Osteoblast (primary cell): ENCODE measurements at places on chromosomes 6 and 20. TPM values are rescaled to one million over a fixed set of nuclear protein-coding genes. Genes with fewer than 3 reads are reported as not detected.

- peaks cover 2% of the 10 kb centered on the region for H3K36me3 ChIP-seq
- no peak for DNase-seq
- H3K4me1 ChIP-seq: peaks cover 20% of the 10 kb centered on the region
- H3K4me3 ChIP-seq: no peak overlapping the region
Observed at GRCh38 chr20:58637466-58638213, 13.4 kb upstream of the STX16 start.

DNA sequence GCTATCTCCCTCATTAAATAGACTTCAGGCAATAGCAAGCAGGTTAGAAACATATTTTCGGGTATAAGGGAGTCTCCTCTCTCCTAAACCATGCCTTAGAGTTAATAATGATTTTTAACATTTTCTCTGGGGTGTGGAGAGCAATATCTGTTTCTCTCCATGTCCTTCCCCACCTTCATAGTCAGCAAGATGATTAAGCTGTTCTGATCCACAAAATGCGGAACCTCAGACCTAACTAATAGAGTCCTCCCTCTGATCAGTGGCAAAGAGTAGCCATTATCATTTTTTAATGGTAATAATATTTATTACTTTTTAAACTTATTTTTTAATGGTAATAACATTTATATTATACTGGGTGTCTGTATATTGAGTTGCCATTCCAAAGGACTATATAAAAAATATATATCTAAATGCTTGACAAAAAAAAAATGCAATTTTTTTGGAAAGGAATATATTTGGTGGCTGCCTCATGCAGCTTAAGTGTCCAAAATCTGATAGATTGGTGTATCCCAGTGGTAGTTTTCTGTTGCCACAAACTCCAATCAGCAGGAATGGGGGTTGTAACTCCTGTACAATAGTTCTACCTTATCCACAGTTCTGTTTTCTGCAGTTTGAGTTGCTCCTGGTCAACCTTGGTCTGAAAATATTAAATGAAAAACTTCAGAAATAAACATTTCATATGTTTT, 14.0 kb upstream of the BTN3A2 start:
- no peak overlapping the region for H3K4me3 ChIP-seq
- H3K4me1 ChIP-seq: peaks cover 19% of the 10 kb centered on the region
- no peaks in the 10 kb centered on the region for H3K27me3 ChIP-seq
- no peaks in the 10 kb centered on the region for H3K36me3 ChIP-seq
- DNase-seq: no peak
- peak overlapping the region; percentile 80 for H3K27ac ChIP-seq

DNA sequence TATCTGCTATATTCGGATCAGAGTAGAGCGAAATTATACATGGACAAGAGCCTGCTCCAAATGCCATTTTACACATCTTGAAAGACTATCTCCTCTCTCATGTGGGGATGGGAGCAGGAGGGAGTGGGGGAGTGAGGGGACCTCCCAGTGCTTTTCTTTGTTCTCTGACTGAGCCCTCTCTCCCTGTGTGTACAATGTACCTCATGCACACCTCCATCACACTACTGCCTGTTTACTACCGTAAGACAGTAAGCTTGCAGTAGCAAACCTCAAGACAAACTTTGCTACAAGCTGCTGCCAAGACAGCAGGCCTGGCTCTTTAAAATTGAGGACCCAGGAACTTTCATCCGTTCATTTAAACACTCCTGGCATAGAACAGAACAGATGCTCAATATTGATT, 7.2 kb downstream of the NHSL1 start:
- H3K27me3 ChIP-seq: no peaks in the 10 kb centered on the region
- no peak for DNase-seq
- H3K4me3 ChIP-seq: no peak overlapping the region
- no peaks in the 10 kb centered on the region for H3K4me1 ChIP-seq

- DNase-seq: no peak
- no peak overlapping the region for H3K4me3 ChIP-seq
- no peak overlapping the region for H3K27ac ChIP-seq
- no peaks in the 10 kb centered on the region for H3K36me3 ChIP-seq
Observed at GRCh38 chr6:124530926-124531325, 431.3 kb upstream of the RNF217 start.

DNA sequence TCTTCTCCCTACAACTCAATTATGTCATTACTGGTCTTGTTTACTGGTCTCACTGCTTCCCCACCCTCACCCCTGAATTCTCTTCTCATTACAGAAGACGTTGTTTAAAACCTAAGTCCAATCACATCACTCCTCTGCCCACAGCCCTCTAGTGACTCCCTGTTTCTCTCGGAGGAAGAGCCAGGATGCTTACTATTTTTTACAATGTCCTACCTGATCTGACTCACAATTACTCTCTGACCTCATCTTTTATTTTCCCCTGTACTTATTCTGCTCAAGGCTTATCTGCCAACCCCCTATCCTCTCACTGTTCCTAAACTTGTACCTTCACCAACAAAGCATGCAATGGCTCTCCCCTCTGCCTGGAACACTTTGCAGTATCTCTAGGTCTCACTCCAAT, 400.4 kb upstream of the PTCHD4 start:
- no peak for DNase-seq
- no peak overlapping the region for H3K4me3 ChIP-seq
- H3K4me1 ChIP-seq: no peaks in the 10 kb centered on the region
- no peaks in the 10 kb centered on the region for H3K36me3 ChIP-seq
- no peak overlapping the region for H3K27ac ChIP-seq

DNA sequence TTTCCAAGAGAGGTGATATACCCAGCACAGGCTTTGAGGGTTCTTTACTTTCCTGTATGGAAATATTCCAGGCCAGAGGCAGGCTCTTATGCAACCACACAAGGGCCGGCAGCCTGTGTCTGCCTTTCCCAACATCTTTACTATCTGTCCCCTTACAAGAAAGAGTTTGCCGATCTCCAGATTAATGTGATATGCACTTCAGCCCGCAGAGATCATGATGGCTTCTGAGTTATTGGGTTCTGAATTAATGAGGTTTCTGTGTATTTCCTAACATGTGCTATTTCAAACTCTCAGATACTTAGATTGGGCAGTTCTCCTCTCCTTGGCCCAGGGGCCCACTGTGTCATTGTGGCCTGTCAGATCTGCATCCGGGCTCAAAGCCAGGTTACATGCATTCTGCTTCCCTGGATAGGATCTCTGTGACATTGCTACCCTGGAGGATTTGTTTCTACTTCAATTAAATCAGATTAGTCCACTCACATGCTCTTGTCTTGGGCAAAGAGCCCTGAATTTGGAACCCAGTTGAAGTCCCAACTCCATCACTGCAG, 56.6 kb downstream of the TGM2 start:
- no peaks in the 10 kb centered on the region for H3K36me3 ChIP-seq
- no peak overlapping the region for H3K4me3 ChIP-seq
- H3K27me3 ChIP-seq: no peaks in the 10 kb centered on the region
- DNase-seq: no peak

GRCh38 chr6:135440087-135440792, 57.3 kb downstream of the AHI1 start:
- peak overlapping the region; percentile 61 for H3K4me3 ChIP-seq
- peaks cover 13% of the 10 kb centered on the region for H3K4me1 ChIP-seq
- H3K36me3 ChIP-seq: peaks cover 28% of the 10 kb centered on the region
- peak overlapping the region; percentile 68 for H3K27ac ChIP-seq

The ARHGAP18 gene
- total RNA-seq: 16.8 and 21.0 TPM in 2 replicates

GRCh38 chr6:33189625-33190448, 2.4 kb downstream of the COL11A2 start:
- no peak overlapping the region for H3K4me3 ChIP-seq
- no peak overlapping the region for H3K27ac ChIP-seq
- no peak for DNase-seq
- H3K4me1 ChIP-seq: no peaks in the 10 kb centered on the region
- H3K36me3 ChIP-seq: peaks cover 9% of the 10 kb centered on the region

GRCh38 chr6:5405976-5406375, 144.7 kb downstream of the FARS2 start:
- H3K4me3 ChIP-seq: no peak overlapping the region
- no peaks in the 10 kb centered on the region for H3K27me3 ChIP-seq
- no peaks in the 10 kb centered on the region for H3K4me1 ChIP-seq
- no peak overlapping the region for H3K27ac ChIP-seq
- H3K36me3 ChIP-seq: no peaks in the 10 kb centered on the region

GRCh38 chr20:61510778-61511330, 258.8 kb downstream of the CDH4 start:
- H3K27me3 ChIP-seq: no peaks in the 10 kb centered on the region
- no peak overlapping the region for H3K4me3 ChIP-seq
- H3K27ac ChIP-seq: no peak overlapping the region
- H3K36me3 ChIP-seq: no peaks in the 10 kb centered on the region

The TNFRSF6B gene
- 2.1 and 2.9 TPM in 2 replicates for total RNA-seq

The BCLAF1 gene
- 124 and 128 TPM in 2 replicates for total RNA-seq

The KIF16B gene
- 9.0 and 12.1 TPM in 2 replicates for total RNA-seq

DNA sequence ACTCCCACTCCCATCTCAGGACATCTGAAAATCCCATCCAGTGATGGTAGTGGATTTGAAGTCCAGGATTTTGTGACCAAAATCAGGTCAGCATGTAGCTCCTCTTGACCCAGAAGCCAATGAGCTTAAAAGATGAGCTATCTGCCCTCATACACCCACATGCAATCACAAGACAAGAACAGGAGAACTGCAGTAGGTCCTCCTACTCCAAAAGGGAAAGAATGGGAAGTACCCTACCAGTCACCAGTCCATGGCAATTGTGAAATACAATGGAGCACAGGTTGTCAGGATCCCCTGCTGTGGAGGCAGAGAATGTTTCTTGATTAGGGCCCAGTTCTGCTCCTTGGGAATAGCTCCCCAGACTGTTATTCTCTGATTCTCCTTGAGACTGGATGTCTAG, 347.3 kb upstream of the CNR1 start:
- H3K4me1 ChIP-seq: no peaks in the 10 kb centered on the region
- no peaks in the 10 kb centered on the region for H3K27me3 ChIP-seq
- H3K27ac ChIP-seq: no peak overlapping the region
- DNase-seq: no peak

The RGS17 gene
- total RNA-seq: 1.4 and 1.8 TPM in 2 replicates

DNA sequence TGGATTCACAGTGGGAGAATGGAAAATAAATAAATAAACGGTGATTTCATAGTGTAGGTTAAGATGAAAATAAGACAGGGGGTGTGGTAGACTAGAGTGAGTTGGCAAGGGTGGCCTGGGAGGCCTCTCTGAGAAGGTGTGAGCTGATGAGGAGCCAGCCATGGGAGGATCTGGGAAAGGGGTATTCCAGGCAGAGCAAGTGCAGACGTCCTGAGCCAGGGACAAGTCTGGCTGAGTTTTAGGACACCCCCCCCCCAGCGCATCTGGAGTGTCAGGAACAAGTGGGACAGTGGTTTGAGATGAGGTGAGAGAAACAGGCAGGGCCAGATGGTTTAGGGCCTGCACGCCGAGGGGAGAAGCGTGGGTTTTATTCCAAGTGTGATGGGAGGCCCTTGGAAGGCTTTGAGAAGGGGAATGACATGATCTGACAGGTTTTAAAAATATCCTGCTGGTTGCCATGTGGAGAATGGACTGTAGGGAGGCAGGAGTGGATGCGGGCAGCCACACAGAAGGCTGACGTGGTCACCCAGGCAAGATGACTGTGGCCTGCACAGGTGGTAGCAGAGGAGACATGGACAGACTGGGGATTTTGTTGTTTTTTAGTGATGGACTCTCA, 21.1 kb upstream of the CCM2L start:
- no peak overlapping the region for H3K27ac ChIP-seq
- no peak overlapping the region for H3K4me3 ChIP-seq
- H3K36me3 ChIP-seq: no peaks in the 10 kb centered on the region
- no peaks in the 10 kb centered on the region for H3K4me1 ChIP-seq
- peaks cover 7% of the 10 kb centered on the region for H3K27me3 ChIP-seq

GRCh38 chr6:132268209-132268608, 133.1 kb downstream of the MOXD1 start:
- no peaks in the 10 kb centered on the region for H3K4me1 ChIP-seq
- no peak for DNase-seq
- no peaks in the 10 kb centered on the region for H3K27me3 ChIP-seq
- no peak overlapping the region for H3K27ac ChIP-seq
- H3K36me3 ChIP-seq: no peaks in the 10 kb centered on the region
- H3K4me3 ChIP-seq: no peak overlapping the region

GRCh38 chr6:45663251-45664221, 285.8 kb upstream of the SUPT3H start:
- H3K27ac ChIP-seq: no peak overlapping the region
- H3K27me3 ChIP-seq: no peaks in the 10 kb centered on the region
- no peaks in the 10 kb centered on the region for H3K36me3 ChIP-seq

- peak overlapping the region; percentile 87 for H3K4me3 ChIP-seq
- peak; percentile 97 for DNase-seq
- H3K27ac ChIP-seq: peak overlapping the region; percentile 61
- H3K36me3 ChIP-seq: peaks cover 27% of the 10 kb centered on the region
- no peaks in the 10 kb centered on the region for H3K27me3 ChIP-seq
Observed at GRCh38 chr20:62805155-62805710, 598 bp downstream of the OGFR start.

The SLC24A3 gene
- total RNA-seq: 0.29 and 1.1 TPM in 2 replicates

The FAM217A gene
- not detected in 2 replicates for total RNA-seq

The ARMC12 gene
- 0.36 and 0.59 TPM in 2 replicates for total RNA-seq

The FNDC1 gene
- 24.2 and 34.2 TPM in 2 replicates for total RNA-seq

DNA sequence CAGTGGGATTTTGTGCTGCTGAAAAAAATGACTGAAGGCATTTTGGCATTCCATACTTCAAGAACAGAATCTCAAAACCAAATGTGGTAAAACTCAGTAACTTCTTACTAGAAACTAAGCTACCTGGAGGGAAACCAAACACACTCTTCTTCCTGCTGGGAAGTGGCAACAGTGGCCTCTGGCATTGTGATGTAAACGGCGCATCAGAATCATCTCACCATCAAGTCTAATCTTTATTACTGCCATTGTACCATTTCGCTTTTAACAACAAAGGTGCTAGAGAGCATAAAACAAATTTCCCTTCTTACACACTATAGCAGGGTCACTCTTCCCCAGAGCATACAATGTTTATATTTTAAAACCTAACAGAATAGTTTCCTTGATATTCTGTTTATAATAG, 101.6 kb upstream of the CEP162 start:
- H3K36me3 ChIP-seq: no peaks in the 10 kb centered on the region
- no peak overlapping the region for H3K4me3 ChIP-seq
- no peaks in the 10 kb centered on the region for H3K27me3 ChIP-seq

DNA sequence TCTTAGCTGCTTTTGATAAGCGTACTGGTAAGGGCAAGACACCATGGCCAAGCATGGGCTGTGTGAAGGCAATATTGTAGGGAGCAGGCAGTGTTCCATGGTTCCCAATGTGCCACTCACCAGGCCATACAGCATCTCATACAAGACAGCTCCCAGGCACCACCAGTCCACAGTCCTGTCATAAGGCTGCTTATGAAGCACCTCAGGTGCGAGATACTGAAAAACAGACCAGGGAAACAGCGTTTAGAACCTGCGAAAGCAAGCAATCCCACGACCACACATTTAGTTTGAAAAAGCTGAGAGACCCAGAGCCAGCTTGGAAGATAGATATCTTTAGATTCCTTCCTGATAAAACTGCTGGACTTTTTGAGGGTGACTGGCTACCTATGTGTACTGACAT, 119.1 kb upstream of the SLC2A12 start:
- no peaks in the 10 kb centered on the region for H3K27me3 ChIP-seq
- DNase-seq: no peak
- peak overlapping the region; percentile 89 for H3K4me3 ChIP-seq

The POU5F1 gene
- 0.29 and 2.5 TPM in 2 replicates for total RNA-seq

- H3K27me3 ChIP-seq: peaks cover 3% of the 10 kb centered on the region
- no peak for DNase-seq
- no peak overlapping the region for H3K4me3 ChIP-seq
- H3K36me3 ChIP-seq: no peaks in the 10 kb centered on the region
- H3K27ac ChIP-seq: no peak overlapping the region
Observed at GRCh38 chr6:106490030-106490429, 129.5 kb downstream of the CRYBG1 start.
